SK-N-DZ (cell line): ENCODE measurements at places on chromosomes 2 and 18.
A peak's percentile ranks its signal among the peaks of the same experiment; 100 is the strongest.

DNA sequence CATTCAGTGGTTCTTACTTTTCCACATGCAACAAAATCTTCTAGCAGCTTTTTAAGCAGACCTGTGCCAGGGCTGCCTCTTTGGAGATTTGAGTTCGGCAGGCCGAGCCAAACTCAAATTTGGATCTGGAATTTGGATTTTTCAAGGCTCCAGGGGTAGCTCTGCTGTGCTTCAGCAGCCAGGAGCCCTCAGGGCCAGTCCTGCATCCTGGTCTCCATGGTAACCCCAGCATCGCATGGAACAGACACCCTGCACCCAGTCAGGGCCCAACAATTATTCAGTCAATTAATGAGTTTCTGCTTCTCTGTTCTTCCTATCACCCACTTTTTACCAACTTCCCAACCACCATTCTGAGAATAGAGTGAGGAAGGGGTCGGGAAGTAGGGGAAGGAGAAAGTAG, 30.0 kb downstream of the EN1 start:
- DNase-seq: no peak

DNA sequence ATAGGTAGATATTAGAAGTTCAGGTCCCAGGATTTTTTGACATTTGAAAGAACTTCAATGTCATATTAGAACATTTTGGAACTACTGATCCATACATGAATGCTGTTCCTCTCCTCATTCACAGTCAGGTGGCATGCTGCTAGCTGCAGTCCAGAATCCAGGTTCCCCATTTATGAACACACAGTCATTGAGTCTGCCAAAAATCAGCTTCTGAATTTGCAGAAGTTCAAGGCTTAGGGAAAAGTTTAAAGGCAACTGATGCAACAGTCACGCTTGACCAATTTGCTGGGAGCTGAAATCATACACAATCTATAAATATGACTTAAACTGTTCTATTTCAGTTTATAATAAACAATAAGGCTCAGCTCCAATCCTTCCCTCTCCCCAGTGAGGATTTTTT, 17.3 kb upstream of the TTR start:
- DNase-seq: no peak

DNA sequence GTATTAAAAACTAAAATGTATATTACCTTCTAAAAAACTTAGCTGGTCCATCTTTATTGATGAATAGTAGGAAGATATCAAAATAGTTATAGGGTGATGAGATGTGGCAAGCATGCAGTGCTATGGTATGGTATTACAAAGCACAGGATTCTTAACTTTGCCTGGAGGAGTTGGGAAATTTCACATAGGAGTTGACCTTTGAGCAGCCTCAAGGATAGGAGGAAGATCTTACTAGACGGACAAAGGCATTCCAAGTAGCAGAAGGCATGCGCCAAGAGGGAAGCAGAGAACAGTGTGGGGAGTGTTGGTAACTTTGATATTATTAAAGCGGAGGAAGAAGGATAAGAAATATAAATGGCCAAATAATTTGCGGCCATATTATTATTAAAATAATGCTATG, 60.0 kb downstream of the TTC21B start:
- no peak for DNase-seq

DNA sequence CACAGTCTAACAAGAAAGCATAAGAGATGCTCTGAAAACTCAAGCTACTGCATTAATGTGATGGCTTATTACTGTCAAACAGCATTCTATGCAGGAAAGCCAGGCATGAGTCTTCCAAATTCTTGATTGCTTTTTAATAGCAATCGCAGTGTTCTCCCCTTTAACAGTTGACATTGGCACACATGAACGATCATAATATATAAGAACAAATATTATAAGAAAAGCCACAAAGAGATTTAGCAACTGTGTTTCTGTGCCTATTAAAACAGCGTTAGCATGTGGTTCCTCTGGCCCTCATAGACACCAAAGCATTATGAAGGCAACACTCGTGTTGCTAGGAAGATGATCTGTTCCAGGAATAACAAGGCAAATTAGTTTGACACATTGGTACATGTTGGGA, 245.0 kb downstream of the ACKR3 start:
- DNase-seq: no peak

- no peak for DNase-seq
Observed at GRCh38 chr2:21256006-21256405, 132.2 kb downstream of the TDRD15 start.

DNA sequence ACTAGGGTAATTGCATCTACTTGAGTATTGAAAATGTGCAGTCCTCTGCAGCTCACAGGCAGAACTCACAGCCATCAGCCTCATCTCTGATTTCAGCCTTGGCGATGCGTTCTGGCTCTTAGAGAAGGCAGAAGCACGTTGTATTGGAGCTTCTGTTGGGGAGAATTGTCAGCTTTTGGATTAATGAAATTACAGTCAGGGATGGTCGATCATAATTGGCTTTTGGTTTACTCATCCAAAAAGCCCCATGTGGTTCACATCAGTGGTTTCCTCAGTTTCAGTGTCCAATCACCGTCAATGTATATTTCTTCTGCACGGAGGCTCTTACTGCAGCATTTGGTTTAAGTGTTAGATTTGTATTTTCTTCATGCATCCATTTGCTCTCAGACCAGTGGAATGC, 218.5 kb upstream of the SOX11 start:
- DNase-seq: peak; percentile 85

GRCh38 chr18:32301976-32302743, 112.3 kb downstream of the MEP1B start:
- DNase-seq: no peak

- DNase-seq: no peak
Observed at GRCh38 chr2:241946306-241947003, 76.9 kb downstream of the RTP5 start.

- peak; percentile 38 for DNase-seq
Observed at GRCh38 chr18:13513021-13513420, 213.3 kb downstream of the FAM210A start.

- no peak for DNase-seq
Observed at GRCh38 chr2:162433491-162433890, 89.6 kb downstream of the GCA start.

DNA sequence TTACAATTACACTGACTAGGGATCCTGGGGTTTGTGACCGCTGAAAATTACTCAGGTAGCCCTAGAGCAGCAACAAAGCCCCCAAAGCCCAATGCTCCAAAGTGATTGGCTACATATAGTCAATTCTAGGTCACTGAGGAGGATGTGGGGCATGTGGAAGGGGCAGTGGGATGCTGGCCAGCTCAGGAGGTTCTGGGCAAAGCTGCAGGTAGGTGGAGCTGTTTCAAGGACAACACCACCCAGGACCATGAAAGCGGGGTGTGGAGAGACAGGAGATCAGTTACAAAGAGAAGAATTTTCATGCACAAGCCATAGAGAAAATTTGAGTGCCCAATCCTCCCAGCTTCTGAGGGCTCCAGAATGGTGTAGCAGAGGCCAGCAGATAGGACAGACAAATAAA, 75.0 kb upstream of the CCDC85A start:
- DNase-seq: no peak

GRCh38 chr2:1739961-1740715, 4.2 kb downstream of the PXDN start:
- no peak for DNase-seq

DNA sequence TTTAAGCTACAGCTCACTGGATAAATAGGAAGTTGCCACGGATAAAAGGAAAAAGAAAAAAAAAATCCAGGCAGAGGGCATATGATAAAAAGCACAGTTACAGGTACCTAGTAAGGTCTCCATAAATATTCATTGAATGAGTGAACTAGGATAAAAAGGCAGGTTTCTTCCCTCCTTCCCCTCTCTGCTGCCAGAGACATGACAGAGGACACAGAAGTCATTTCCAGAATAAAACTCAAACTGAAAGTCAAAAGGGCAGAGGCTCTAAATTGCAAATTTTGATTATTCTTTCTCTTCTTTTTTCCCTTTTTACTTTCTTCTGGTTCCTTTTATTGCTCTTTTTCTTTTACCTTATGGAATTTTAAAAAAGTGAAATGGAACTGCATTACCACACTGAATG, 7.7 kb downstream of the CD302 start:
- DNase-seq: no peak

- no peak for DNase-seq
Observed at GRCh38 chr2:147463881-147464520, 380.8 kb upstream of the ACVR2A start.

GRCh38 chr2:181190711-181191110, 210.3 kb downstream of the UBE2E3 start:
- peak; percentile 32 for DNase-seq

DNA sequence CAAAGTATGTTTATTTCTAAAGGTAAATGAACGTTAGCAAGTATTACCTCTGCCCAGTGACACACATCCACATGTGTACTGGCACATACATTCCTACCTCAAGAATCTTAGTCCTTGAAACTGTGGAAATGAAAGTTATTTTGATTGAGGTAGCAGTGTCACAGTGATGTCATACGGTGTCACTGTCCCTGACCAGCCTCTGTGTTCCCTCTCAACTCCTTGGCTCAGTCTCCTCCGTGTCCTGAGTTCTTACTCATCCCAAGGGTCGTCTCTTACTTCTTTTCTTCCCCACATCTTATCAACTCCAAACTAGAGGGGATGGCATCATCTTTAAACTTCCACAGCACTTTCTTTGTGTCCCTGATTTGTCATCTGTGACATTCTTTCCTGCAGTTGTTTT, 3.3 kb downstream of the NCK2 start:
- no peak for DNase-seq

DNA sequence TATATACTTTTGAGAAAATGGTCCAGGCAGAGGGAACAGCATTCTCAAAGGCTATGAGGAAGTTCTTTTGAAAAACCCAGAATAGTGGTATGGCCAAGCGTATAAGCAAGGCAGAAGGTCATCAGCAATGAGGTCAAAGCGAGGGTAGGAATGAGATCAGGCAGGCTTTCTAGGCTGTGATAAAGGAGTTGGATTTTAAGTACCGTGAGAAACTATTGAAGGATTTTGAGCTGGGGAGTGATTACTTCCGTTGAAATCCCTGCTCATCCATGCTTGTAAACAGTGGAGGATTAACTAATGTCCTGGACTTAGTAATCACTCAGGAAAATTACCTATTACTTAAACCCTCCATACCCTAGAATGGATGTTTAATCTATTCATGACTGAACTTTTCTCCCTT, 50.2 kb downstream of the EMILIN2 start:
- no peak for DNase-seq

DNA sequence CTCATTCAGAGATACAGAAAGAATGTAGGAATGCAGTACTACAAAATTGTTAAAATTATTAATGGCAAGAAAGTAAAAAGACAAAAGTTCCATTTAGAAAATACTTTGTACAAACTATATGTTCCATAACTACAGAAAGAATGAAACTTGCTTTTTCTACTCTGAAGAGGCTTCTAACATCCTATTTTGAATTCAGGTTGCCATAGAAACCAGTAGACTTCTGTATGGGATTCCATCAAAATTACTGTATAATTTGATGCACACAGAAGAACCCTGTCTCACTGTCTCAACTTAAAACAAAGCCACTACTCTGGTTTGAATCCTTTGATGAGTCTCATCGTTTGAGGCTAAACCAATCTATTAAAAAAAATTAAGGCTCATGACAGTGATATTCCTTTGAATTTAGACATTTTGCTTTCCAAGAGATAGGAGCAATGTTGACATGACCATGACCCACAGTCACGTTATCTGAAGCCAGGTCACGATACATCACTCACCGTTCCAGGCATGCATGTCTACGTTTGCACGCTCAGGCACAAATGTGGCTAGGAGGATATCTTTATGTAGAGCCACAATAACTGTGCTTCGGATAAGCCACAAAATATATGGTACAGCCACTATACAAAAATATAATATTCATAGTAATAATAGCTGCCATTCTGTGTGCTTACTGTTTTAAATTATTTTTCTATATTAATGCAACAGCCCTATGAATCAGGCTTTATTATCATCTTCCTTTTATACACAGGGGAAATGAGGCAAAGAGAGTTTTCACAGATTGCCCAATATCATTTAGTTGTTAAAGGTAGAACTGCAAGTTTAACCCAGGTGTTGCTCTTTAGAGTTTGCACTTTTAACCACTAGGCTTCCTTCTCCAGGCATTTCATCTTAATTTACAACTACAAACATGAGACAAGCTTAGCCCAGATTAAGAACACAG, 82.4 kb downstream of the CACNB4 start:
- DNase-seq: no peak

DNA sequence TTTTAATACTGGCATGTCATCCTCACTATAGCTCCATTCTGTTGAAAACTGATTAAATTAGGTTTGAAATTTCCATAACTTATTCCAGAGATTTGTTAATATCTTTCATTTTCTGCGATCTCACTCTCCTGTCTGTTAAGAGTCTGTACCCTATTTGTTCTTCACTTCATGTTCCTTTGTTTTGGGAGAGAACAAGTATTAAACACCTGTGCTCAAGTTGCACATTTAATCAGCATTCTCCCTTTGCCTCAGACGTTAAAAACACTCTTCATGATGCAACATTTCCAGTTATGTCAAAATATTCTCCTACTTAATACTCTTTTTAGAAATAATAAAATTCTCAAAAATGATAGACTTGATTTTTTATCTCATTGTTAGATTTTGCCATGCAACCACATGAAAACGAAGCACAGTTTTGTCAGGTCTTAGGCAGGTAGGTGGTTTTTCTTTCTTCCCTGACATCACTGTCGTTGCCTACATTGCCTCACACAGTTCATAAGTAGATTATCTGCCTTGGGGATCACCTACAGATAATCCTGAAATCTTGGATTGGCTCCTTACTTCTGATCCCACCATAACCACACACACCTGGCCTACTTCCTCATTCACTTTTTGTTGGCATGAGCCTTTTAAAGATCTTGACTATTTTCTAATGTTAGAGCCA, 109.9 kb downstream of the GAREM1 start:
- DNase-seq: no peak

DNA sequence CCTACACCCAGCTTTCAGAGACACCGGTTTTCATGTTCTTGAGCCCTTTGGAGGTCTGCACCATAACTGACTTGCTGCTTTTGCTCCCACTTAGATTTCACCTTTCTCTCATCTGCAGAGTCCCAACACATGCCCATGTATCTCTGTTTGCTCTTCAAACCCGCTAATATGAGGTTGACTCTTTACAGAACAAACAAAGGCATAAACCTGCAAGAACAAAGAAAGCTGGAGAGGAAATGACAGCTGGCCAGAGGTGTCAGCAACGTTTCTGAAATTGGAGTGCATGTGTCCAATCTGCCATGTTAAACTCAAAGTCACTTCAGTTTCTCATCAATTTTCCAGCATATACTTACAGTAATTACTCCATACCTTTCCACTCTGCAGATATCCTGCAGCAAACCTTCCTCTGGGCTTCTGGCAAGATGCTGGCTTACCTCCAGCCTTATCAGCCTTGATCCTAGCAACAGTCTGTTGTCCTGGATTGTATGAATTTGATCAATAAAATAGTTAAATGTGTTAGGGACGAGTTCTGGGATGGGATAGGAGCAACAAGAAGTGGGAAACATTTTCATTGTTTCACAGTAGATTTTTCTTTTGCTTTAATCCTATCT, 157.4 kb downstream of the FHOD3 start:
- peak; percentile 68 for DNase-seq

GRCh38 chr2:200466425-200467418, 43.1 kb downstream of the KCTD18 start:
- no peak for DNase-seq

- DNase-seq: no peak
Observed at GRCh38 chr2:42854207-42854818, 61.9 kb upstream of the HAAO start.

GRCh38 chr2:23230885-23231284, 154.1 kb upstream of the KLHL29 start:
- no peak for DNase-seq

GRCh38 chr2:97739893-97740245, 26.5 kb downstream of the ZAP70 start:
- no peak for DNase-seq
